ENCODE measurements at places on chromosomes 7 and 10. TPM values are rescaled to one million over a fixed set of nuclear protein-coding genes. Genes with fewer than 3 reads are reported as not detected.

Gene PRTFDC1
- 34.5 TPM for polyA plus RNA-seq

DNA sequence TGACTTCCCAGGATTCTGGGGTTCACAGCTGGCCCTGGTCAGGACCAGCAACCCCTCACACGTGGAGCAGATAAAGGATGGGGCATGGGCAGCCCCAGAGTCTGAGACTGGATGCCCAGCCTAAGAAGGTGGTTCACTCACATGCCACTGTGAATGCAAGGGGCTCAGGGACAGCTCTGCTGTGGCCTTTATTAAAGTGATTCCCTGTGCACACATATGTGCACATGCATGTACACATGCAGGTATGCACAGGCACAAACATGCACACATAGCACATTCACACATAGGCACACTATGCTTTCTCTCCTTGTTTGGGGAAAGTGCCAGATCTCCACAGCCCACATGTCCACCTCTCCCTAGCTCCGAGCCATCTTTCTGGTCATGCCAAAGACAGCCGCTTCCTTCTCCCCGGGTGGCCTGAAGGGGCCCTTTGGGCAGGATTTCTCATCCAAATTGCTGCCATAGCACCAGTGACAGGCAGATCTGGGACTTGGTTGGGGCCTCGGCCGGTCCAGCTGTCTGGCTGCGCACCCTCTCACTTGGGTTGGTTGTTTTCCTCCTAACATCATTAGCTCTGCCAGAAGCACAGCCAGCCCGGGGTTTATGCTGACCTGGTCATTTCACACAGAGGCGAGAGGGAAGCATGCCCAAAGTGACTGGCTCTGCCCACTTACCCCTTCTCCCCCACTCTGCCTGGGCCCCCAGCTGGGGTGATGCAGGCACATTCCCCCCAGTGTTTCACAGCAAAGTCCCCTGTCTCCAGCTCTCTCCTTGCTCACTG lies 1.4 kb downstream of the GCK start:
- no peak for DNase-seq

Gene TRIL
- polyA plus RNA-seq, result 55.0 TPM

- no peak for DNase-seq
Observed at GRCh38 chr7:91993976-91994375, 53.3 kb downstream of the AKAP9 start.

DNA sequence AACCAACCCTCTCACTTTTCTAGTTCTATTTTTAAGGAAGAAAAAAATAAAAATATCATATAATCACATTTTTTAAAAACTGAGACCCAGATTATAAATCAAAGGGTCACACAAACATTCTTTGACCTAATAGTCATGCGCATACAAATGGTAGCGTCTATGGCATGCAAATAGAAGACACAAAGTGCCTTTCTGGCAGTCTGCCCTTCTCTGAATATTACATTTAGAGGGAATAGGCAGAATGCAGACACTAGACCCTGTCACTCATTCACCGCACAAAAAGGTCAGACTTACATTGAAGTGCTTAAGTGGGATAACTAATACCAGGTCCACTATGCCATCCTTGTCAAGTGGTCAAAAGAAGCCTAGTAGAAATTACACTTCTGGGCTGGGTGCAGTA lies 26.5 kb upstream of the FHIP2A start:
- no peak for DNase-seq

Gene HABP2
- polyA plus RNA-seq, result 0.73 TPM

Gene MKI67
- polyA plus RNA-seq, result 60.7 TPM

GRCh38 chr10:21927631-21928353 lies 75.7 kb downstream of the DNAJC1 start:
- DNase-seq, result no peak

GRCh38 chr7:39094731-39095130 lies 117.0 kb downstream of the POU6F2 start:
- no peak for DNase-seq

DNA sequence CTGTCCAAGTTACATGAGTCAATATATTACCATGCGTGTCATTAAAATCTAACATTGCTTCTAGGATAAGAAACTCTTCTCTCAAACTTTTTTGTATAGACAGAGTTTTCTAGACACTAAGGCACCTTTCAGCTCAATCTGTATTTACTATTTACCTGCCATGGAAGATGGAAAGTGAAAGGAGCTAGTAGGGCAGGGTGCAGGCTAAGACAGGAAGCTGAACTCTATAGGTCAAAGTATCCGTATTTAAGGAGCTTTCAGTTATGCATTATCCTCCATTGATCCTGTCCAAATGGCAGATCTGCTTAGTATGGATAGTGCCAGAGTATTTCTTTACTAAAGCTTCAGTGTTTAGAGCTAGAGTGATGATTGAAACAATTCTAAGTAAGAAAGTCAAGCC lies 612.8 kb downstream of the IPMK start:
- no peak for DNase-seq

- DNase-seq, result no peak
Observed at GRCh38 chr7:20785157-20786048, 1.3 kb downstream of the SP8 start.

- no peak for DNase-seq
Observed at GRCh38 chr10:119090968-119091367, 10.4 kb upstream of the EIF3A start.

GRCh38 chr10:129935102-129935866 lies 28.8 kb downstream of the EBF3 start:
- no peak for DNase-seq

GRCh38 chr10:74039561-74040145 lies 41.7 kb downstream of the VCL start:
- no peak for DNase-seq

Gene EEPD1
- polyA plus RNA-seq, result 6.3 TPM

DNA sequence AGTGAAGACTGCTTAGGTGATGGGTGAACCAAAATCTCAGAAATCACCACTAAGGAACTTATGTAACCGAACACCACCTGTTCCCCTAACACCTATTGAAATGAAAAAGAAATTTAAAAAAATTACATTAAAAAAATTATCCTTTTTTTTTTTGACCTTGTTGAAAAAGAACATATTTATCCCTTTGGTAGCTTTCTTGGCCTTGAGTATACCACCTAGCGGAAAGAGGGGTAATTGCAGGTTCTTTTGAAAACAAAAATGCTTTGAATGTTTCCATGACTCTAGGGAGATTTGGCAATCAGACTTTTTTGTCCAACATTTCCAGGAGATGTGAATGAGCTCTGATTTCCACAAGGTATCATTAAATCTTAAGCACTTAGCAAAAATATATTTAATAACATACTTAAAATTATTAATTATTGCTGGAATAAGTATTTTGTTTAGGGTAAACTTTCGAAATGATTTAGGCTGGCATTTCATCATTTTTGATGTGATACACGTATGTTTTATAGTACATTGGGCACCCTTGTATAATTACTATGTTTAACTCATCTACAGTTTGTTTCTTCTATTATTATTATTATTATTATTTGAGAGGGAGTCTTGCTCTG lies 47.0 kb upstream of the ELMO1 start:
- peak; percentile 20 for DNase-seq

DNA sequence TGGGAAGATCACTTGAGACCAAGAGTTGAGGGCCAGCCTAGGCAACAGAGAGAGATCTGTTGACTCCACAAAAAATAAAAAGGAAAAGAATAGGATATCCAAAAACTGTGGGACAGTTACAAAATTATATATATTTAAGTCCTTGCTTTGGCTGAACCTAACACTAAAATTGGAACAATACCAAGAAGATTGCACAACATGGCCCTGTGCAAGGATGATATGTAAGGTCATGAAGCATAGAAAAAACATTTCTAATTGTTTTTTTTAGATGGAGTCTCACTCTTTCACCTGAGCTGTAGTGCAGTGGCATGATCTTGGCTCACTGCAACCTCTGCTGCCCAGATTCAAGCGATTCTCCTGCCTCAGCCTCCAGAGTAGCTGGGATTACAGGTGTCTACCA lies 139.0 kb downstream of the TPST1 start:
- DNase-seq, result no peak

DNA sequence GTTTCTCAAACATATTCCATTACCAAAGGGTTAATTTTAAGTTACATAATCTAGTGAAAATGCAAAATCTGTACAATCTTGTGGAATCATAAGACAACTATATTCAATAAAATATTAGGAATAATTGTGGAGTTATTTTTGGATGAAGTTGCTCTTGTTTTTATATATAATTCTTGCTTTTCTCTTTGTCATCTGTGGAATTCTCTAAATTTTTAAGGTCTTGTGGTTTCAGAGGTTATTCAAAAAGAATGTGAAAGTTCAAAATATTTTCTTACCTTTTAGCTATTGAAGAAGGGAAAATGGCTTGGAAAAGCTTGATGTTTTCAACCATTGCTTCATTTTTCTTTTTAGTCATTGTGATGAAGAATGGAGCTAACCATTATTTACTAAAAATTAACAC lies 552.1 kb downstream of the TFEC start:
- DNase-seq, result no peak

GRCh38 chr10:1532636-1533035 lies 204.7 kb downstream of the ADARB2 start:
- DNase-seq, result no peak

- DNase-seq, result no peak
Observed at GRCh38 chr10:31929261-31930022, 811 bp upstream of the ARHGAP12 start.

Gene KLF14
- polyA plus RNA-seq, result 0.47 TPM

- no peak for DNase-seq
Observed at GRCh38 chr10:79452174-79452611, 6.8 kb upstream of the ZCCHC24 start.

Gene CPED1
- 43.3 TPM for polyA plus RNA-seq

Gene ACSM6
- 0.23 TPM for polyA plus RNA-seq

Gene GIMAP6
- polyA plus RNA-seq, result 14.0 TPM

Gene PTPRE
- polyA plus RNA-seq, result 5.8 TPM

GRCh38 chr7:46009211-46009610 lies 88.1 kb upstream of the IGFBP3 start:
- no peak for DNase-seq

DNA sequence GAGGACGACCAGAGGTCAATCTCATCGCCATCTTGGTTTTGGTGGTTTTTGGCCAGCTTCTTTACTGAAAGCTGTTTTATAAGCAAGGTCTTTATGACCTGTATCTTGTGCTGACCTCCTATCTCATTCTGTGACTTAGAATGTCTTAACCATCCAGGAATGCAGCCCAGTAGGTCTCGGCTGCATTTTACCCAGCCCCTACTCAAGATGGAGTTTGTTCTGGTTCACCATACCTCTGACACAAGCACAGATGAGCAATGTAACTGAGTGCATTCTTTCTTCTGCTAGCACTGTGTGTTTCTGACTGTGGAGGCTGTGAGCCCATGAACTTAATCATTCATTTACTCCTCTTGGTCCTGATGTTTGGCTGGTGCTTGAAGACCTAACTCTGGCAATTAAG lies 794.5 kb upstream of the CELF2 start:
- no peak for DNase-seq

GRCh38 chr10:110376021-110376766 lies 71.5 kb upstream of the SMNDC1 start:
- DNase-seq, result no peak

GRCh38 chr10:50426485-50426884 lies 175.2 kb upstream of the ASAH2 start:
- no peak for DNase-seq

Gene CPXM2
- polyA plus RNA-seq, result 4.1 TPM

All from renal pelvis (tissue), 12 donors.